ENCODE measurements at places on chromosomes 6 and 20. TPM values are rescaled to one million over a fixed set of nuclear protein-coding genes. Genes with fewer than 3 reads are reported as not detected.

The RBPJL gene
- polyA plus RNA-seq: not detected

The LIN28B gene
- polyA plus RNA-seq: 0.40 TPM

The C6orf62 gene
- polyA plus RNA-seq: 151 TPM

The PTCHD4 gene
- polyA plus RNA-seq: 2.0 TPM

The SLC17A2 gene
- 0.58 TPM for polyA plus RNA-seq

The CST4 gene
- polyA plus RNA-seq: not detected

The EGFL8 gene
- polyA plus RNA-seq: 16.3 TPM

The WFDC10B gene
- polyA plus RNA-seq: not detected

The RIPOR2 gene
- polyA plus RNA-seq: 10.6 TPM
